AG09309 (cell line): ENCODE measurements at places on chromosomes 7 and 10.

- DNase-seq: no peak
Observed at GRCh38 chr10:50968386-50969091, 83.1 kb upstream of the A1CF start.

GRCh38 chr10:125102246-125102645 is 58.1 kb downstream of the CTBP2 start:
- peak; percentile 27 for DNase-seq

DNA sequence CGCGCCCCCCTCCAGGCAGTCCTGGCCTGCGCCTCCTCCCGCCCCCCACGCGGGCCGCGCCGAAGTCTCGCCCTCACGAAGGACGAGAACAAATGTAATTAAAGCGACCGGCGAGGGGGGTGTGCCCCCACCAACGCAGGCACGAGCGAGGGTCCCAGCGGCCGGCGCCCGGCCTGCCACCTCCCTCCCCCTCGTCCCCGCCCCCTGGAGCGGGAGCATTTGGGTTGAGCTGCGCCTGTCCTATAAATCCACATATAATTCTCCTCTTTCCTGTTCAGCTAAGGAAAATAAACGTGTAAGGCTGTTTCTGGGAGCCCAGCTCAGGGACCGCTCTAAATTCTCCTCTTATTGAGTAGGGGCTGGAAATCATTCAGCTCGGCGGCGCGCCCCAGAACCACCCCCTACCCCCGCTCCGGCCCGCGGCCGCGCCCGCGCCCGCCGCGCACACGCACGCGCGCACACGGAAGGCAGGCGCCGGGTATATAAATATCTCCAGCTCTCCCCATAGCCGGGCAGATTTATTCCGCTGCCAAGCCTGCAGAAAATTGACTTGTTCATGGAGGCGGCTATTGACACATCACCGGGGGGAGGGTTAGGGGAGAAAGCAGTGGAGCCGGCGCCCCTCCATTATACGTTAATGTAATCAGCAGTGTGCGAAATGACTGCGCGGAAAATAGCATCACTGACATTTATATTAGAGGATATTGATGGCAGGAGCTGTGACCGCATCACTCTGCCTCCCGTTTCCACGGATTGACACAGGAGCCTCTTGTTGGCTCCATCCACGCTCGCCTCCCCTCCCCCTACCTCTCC is 61.6 kb upstream of the BTRC start:
- DNase-seq: no peak

DNA sequence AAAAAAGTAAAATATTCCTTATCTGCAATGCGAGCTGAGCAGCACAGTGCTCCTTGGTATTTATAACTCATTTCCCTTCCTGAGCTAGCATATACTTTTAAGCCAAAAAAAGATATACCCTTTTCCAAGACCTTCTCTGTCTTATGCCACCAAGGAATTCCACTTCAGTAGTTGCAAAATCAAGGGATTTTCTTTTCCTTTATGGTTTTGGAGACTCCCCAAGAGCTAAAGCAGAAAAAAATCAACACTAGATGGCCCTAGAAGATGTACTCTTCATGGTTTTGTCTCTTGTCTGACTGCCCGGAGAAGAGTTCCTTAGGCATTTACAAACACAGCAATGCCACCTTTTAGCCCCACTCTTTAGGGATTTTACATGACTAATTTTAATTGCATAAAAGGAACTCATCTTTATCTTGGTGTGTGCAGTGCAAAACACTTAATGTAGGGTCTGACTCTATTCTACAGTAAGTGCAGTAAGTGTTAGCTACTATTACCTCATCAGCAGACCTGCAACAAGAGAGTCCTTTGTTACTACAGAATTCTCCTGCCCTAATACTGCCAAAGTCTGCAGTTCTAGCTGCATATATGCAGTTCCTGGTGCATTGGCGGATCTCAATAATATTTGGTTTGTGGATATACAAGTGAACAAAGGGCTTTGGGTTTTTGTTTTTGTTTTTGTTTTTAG is 443.3 kb downstream of the GFRA1 start:
- DNase-seq: peak; percentile 66

DNA sequence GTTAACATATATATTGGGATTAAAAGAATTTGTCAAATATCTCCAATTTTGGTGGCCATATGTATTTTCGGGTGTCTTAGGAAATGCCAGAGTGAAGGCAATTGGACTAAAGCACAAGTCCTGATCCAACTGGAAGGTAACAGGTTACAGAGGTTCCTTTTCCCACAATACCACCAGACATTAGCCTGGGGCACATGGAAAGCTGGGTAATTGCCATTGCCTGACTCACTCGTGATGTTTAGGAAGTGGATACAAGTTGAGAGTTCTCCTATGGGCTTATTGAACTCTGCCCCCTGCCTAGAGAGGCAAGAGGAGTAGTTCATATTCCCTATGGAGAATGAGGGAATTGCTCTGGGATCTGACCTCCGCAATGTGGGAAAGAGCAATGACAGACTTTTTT is 5.7 kb downstream of the DNAH11 start:
- no peak for DNase-seq

DNA sequence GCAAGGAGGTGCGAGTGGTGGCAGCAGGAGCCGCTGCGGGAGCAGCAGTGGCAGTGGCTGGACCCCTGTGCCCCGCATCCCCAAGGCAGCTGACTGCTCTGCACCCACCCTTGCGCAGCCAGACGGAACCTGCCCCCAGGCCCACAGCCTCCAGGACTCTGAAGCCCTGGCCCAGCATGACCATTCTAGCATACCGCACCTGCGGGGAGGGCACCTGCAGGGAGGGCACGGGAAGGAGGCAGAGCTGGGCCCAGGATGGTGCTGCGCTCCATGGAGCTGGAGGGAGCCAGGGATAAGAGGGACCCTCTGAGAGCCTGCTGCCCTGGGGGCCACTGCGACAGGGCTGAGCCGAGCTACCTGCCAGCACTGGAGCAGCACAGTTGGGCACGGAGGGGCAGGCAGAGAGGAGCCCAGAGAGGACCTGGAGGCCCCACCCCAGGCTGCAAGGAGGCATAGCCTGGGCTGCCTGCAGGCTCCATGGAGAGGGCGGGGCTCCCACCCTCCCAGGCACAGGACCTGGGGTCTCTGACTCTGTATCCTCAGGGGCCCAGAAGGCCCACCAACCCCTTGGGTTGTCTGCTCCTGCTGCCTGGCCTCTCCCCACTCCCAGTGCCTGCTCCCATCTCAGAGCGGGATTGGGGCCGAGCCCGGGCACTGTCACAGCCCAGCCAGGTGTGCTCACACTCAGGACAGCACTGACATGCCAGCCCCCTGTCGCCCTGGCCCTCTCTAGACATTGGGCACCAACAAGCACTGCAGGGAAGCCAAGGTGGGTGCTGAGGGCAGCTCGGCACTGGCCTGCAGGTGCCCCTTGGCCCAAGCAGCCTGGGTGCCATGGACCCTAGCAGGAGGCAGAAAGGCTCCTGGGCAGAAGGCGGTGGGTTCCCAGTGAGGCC is 87.6 kb downstream of the HTR7 start:
- DNase-seq: no peak
